ENCODE measurements at places on chromosomes 16 and 17.

DNA sequence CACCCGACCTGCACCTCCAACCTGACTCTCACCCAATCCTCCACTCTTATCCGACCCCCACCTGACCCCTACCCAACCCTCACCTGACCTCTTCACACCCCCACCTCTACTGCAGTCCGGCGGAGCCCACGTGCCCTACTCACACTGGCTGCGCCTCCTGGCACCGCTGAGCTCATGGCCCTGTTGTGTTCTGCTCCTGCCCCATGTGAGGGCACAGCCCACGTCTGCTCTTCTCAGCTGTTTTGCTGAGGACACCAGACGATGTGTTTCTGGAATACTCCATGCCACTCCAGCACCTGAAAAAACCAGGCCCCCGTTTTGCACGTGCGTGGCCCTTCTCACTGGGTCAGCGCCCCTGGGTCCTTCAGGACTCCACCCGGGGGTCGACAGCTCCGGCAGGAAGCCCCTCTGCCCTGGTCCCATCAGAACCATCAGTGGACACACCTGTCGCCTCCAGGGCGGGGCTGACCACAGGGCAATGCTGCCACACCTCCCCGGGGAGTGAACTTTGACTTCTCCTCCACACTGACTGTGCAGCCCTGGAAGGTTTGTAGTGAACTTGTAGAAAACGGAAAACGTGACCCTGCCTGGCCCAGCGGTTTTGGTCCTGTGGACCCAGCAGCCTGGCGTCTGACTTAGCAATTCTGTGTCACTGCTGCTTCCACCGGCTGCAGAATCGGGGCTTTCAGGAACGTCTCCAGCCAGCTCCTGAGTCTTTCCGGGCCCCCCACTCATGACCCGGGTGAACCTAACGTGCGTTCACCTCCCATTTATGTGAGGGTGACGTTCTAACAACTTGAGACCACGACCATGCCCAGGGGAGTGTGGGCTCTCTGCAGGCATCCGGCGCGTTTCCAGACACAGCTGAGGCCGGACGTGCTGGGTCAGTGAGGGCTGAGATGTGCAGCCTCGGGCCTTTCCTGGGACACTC lies 5.7 kb upstream of the RAB40B start:
- peak; percentile 76 for DNase-seq

GRCh38 chr17:74151551-74152315 lies 51.7 kb upstream of the RPL38 start:
- no peak for DNase-seq

DNA sequence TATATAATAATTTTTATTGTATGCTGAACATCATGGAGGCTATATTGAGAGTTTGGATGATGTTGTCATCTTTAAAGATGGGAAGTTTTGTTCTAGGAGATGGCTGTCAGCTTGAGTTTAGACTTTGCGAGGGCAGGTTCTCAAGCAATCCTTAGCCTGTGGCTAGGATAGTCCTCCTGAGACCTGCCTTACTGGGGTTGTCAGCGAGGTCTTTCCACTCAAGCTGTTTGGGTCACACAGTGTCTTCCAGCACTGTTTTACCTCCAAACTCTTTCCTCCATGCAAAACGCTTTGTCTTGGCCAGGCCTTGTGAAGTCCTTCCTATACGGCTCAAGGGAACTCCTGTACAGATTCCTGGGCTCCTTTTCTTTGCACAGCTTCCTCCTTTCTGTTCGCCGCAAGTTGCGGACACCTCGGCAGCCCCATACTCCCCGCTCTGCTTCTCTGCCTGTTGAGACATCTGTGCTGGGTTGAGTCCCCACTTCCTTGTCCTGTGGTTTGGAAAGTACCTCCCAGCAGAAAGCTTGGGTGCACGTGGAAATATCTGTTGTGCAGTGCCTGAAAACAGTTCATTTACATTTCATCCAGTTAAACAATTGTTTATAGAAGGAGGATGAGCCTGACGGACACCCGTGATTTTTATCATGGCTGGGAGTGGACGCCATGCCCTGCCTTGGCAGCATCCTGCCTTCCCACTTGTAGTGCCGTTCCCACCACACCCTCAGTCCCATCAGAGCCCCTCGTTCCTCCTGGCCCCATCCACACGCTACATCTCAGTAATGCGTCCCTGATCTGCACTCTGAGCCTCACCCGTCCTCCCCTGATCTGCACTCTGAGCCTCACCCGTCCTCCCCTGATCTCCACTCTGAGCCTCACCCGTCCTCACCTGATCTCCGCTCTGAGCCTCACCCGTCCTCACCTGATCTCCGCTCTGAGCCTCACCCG lies 55.0 kb upstream of the CBFA2T3 start:
- no peak for DNase-seq

GRCh38 chr17:49180303-49180702 lies 30.1 kb downstream of the GNGT2 start:
- peak; percentile 47 for DNase-seq

DNA sequence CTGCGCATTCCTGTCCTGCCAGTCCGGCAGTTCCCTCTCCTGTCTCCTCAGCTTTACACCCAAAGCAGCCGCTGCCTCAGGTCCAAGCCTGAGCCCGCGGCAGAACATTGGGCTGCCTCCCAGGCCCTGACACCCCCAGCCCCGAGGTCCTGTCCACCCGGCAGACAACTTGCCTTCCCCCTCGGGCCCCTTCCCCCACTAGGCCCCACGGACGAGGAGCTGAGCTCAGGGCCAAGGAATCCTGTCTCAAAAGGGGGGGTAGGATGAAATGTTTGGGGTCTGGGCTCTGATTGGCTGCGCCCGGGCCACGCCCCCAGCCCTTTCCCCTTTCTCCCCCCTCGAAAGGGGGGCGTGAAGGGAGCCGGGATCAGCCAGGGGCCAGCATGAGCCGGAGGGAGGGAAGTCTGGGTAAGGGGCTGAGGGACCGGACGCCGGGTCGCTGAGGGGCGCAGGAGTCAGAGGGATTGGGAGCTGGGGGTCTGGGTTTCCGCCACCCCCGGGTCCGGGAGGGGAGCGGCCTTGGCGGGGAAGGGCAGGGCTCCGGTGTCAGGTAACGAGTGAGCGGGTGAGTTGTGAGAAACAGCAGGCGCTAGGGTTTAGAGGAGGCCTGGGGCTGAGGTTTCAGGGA lies at the start of gene CTF1:
TSS of gene CTF1 (plus strand) at position 354 of the 628 bp plus-strand sequence. CDS start at position 384, 30 bp downstream.
- DNase-seq, result no peak
